ENCODE measurements at places on chromosomes 5 and 9.

- no peak for DNase-seq
Observed at GRCh38 chr9:73204936-73205335, 53.3 kb downstream of the ANXA1 start.

- DNase-seq: no peak
Observed at GRCh38 chr5:14671414-14671813, 6.9 kb downstream of the OTULIN start.

DNA sequence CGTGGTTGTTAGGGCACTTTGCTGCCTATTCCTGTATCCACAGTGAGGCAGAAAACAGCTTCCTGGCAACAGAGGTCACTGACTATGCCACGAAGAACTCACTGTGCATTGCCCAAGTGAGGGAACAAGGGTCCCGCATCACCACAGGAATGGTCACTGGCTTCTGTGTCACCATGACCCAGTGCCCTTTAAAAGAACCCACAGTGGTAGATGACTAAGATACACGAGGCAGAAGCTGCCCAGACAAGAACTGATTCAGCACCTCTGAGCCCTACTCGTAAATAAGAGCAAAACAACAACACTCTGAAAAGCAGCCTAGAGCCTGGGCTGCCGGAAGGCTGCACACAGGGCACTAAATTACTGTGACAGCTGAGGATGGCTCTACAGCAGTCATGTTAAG, 236.6 kb upstream of the RASEF start:
- peak; percentile 72 for DNase-seq

DNA sequence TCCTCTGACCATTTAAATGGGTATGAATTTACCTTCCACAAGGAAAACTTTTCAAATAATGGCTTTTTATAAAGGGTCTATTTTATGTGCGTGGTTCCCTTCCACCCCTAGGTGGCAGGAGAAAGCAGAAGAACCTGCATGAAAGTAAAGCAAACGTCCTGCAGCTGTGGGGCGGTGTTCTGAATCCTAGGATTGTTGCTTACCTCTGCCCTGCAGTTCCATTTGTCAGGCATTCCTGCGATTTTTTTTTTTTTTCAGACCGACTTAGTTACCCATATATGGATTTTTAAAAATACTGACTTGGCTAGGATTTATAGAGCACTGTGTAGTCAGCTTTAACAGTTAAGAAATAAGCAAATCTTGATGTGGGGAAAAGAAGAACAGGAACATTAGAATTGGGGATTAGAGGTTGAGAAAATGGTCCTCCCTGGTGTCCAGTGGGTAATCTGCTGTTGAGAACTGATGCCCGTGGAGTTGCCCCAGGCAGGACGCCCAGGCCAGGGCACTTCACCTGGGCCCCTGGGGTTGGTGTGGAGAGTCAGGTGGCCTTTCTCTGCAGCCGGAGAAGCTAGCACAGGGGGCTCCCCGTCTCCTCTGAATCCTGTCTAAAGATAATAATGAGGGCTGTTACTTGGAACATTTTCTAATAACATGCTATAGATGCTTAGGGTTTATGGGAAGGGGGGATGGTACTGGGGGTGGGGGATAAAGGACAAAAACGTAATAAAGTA, 30.4 kb upstream of the LTC4S start:
- DNase-seq: peak; percentile 77
